Panc1 (cell line): ENCODE measurements at places on chromosomes 5 and 9.

- DNase-seq: no peak
Measured at GRCh38 chr5:95564450-95564849, 9.5 kb downstream of the ARSK start.

- no peak for DNase-seq
Measured at GRCh38 chr5:98397081-98397480, 376.4 kb upstream of the RGMB start.

DNA sequence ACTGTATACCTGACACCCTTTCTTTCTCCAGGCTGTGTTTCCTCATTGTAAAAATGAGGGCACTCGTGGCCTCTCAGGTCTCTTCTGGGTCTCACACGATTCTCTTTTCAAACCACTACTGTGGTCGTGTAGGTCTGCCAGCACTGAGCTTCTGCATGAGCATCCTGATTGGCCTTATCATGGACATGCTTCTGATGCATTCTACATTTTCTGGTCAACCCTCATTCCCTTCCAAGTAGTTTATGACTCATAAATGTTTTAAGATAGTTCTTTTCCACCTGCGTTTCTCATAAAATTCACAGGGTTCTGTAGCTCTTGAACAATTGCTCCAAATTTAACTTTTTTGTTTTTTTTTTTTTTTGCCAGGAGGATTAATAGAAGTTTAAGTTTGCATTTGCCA lies 294.8 kb downstream of the KCTD16 start:
- no peak for DNase-seq

- no peak for DNase-seq
Measured at GRCh38 chr9:74858751-74859414, 28.8 kb downstream of the TRPM6 start.

DNA sequence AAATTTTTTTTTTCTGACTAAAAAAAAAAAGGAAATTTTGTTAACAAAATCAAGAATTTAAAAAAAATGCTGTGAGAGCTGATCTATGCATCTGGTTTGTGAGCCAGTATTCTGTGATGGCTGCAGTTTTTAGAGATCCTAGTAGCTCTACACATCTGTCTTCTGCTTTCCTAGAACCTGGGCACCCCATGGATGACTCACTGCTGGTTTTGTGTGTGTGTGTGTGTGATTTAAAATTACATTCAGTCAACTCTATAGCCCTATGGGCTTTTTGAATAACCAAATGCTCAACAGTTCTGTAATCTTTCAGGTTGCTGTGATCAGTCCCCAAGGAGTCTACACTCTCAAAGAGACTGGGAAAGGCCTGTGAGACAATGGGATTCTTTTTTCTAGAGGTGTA lies 2.5 kb upstream of the PSMD5 start:
- no peak for DNase-seq

DNA sequence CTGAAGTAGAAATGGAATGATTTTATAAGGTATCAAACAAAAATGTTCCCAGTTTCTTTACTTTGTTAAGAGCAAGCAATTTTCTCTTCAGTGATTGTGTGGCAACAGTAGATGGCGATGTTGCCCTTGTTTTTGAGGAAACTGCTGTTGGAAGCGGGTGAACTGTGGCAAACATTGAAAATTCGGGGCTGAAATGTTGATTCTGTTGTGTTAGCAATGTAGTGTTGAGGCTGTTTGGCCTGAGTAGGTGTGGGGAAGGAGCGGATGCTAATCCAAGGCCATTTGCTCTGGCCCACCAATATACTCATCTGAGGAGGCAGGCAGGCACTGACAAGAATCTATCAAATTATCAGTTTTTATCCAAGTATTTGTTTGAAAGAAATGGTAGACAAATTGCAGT lies 129.8 kb downstream of the SLC12A2 start:
- peak; percentile 53 for DNase-seq

DNA sequence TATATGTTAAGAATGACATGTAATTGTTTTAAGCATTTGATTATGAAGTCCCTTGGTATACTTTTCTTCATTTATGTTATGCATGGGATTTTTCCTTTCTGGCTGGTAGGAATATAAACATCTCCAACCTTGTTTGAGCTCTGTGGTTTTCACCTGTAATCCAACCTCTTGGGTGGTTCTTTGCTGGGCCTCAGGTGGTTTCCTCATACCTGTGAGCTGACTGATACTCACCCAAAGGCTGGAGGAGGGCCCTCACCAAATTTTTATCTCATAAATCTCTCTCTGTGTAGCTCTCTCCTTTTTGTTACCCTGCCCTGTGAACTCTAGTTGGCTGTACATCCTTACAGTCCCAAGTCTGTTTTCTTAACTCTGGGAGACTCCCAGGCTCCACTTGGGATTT lies 39.8 kb upstream of the C6 start:
- no peak for DNase-seq

- no peak for DNase-seq
Measured at GRCh38 chr5:69484891-69485290, 7.7 kb upstream of the OCLN start.

GRCh38 chr9:76900884-76901440 lies 5.0 kb downstream of the PRUNE2 start:
- no peak for DNase-seq

- DNase-seq: no peak
Measured at GRCh38 chr9:82969291-82969690, 93.7 kb downstream of the RASEF start.

DNA sequence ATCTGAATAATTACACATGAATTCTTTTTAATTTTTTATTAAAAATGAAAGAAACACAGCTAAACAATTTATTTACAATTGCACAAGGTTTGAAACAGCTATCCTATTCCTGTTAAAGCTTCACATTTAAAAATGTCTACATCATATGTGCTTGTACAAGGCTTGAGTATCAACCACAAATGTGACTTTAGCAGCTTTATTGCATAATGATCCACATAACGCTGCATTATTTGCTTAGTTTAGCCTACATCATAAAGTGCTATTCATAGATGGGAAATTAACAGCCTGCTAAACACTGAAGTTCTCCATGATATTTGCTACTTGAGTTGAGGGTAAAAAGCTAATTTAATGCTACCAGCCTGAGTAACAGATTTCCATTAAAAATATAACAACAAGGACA lies 45.0 kb downstream of the TRIM36 start:
- DNase-seq: no peak

GRCh38 chr9:6080154-6080716 lies 64.8 kb upstream of the RANBP6 start:
- DNase-seq: no peak

GRCh38 chr9:114552706-114553105 lies 34.9 kb upstream of the ATP6V1G1 start:
- DNase-seq: no peak

- DNase-seq: no peak
Measured at GRCh38 chr5:177427919-177428573, 1.6 kb downstream of the GRK6 start.

- DNase-seq: no peak
Measured at GRCh38 chr9:89538871-89539270, 41.0 kb upstream of the SEMA4D start.

DNA sequence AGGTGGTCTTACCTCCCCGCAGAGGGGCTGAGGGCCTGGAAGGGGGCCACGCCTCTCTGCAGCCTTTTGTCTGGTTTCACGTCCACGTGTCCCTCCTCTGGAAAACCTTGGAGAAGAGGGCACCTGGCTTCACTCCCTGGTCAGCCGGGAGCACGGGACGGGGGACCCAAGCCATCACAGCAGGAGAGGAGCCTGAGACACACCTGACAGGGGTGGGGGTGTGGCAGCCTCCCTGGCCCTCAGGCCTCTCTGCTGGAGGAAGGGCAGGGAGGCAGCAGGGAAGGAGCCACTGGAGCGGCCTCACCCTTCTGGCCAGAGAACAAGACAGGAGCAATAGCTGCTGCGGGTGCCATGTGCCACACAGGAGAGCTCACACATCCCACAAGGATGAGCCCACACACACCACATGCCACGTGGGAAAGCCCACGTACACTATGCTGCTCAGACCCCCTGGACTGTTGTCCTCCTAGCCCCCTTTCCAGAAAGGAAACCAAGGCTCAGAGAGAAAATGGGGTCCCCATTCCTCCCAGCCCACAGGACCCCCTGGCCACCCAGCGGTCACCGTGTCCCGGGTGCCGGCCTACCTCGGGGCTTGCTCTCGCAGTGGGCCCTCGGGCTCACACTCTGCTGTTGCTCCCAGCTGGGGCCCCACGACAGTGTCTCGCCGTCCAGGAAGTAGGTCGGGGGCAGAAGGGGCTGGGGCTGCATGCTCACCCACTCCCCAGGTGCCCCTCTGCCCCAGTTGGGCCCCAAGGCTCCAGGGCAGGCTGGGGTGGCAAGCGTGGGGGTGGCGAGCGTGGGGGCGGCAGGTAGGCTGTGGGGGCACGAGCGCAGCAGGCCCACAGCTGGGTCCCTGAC lies 18.2 kb downstream of the CCDC187 start:
- no peak for DNase-seq

DNA sequence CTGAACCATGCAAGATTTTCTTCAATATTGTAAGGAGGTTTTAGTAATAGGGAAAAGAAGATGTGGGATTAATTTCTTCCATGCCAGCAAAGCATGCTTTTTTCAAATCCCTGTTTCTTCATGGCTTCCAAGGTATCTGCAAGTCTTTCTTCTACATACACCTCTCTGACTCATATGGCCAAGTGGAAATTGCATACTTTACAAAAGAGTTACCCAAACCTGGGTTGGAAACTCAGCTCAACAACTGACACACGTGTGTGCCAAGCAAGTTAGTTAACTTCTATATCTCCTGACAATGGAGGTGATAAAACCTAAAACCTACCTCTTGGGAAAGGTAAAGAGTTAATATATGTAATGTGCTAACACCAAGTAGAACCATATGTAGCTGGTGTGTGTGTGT lies 28.5 kb upstream of the MAMDC2 start:
- no peak for DNase-seq

DNA sequence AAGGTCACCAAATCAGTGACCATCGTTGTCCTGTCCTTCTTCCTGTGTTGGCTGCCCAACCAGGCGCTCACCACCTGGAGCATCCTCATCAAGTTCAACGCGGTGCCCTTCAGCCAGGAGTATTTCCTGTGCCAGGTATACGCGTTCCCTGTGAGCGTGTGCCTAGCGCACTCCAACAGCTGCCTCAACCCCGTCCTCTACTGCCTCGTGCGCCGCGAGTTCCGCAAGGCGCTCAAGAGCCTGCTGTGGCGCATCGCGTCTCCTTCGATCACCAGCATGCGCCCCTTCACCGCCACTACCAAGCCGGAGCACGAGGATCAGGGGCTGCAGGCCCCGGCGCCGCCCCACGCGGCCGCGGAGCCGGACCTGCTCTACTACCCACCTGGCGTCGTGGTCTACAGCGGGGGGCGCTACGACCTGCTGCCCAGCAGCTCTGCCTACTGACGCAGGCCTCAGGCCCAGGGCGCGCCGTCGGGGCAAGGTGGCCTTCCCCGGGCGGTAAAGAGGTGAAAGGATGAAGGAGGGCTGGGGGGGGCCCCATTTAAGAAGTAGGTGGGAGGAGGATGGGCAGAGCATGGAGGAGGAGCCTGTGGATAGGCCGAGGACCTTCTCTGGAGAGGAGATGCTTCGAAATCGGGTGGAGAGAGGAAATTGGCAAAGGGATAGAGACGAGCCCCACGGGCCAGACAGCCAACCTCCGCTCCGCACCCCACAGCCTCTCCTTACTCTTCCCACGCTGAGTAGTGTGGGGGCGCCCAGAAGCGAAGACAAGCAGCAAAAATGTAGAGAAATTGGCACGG lies 1.7 kb downstream of the RXFP3 start:
- DNase-seq: no peak

GRCh38 chr5:180689071-180689694 lies 39.8 kb upstream of the FLT4 start:
- no peak for DNase-seq

GRCh38 chr5:36300927-36301540 lies 668 bp downstream of the RANBP3L start:
- DNase-seq: no peak

DNA sequence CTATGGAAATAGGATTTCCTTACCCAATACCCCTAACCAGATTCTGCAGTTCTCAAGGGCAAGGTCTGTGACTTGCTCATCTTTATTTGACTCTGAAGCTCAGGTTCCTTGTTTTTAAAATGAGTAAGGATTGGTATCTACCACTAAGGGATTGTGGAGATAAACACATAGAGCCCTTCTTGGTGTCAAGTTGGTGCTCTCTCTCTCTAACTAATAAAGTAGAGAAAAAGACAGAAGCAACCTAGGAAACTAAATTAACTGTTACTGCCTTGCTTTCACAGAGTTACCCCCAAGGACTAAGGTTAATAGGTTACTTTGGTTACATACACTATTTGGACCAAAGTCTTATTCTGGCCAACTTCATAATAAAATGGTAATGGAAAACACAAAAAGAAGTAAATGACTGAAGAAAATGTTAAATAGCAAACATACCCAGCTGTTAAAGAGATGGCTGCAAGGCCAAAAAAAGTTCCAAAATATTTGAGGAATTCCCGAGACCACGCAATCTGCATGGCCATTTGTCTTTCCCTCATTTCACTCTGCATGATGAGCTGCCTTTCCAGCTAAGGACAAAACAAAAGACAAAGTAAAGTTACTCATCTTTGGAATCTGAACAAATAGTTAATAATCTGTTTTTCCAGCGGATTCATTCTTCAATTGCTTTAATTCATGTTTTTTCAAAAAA lies 21.8 kb upstream of the RLN1 start:
- no peak for DNase-seq

DNA sequence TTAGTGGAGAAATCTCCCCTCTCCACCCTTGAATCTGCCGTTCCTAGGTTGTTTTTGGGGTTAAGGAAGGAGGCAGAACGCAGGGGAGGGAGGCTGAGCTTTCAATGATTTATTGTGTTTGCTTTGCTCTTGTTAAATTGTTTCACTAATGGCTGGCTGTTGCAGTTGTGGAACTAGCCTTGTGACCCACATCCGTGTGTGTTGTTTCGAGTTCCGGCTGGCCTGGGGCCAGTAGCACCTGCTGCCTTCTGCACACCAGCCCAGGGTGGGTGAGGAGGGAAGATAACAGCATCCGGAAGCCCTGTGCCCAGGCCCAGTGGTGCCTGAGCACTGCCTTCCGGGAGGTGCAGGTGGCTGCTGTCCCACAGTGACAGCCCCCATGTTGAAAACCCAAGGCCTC lies 3.6 kb downstream of the ERGIC1 start:
- DNase-seq: no peak

DNA sequence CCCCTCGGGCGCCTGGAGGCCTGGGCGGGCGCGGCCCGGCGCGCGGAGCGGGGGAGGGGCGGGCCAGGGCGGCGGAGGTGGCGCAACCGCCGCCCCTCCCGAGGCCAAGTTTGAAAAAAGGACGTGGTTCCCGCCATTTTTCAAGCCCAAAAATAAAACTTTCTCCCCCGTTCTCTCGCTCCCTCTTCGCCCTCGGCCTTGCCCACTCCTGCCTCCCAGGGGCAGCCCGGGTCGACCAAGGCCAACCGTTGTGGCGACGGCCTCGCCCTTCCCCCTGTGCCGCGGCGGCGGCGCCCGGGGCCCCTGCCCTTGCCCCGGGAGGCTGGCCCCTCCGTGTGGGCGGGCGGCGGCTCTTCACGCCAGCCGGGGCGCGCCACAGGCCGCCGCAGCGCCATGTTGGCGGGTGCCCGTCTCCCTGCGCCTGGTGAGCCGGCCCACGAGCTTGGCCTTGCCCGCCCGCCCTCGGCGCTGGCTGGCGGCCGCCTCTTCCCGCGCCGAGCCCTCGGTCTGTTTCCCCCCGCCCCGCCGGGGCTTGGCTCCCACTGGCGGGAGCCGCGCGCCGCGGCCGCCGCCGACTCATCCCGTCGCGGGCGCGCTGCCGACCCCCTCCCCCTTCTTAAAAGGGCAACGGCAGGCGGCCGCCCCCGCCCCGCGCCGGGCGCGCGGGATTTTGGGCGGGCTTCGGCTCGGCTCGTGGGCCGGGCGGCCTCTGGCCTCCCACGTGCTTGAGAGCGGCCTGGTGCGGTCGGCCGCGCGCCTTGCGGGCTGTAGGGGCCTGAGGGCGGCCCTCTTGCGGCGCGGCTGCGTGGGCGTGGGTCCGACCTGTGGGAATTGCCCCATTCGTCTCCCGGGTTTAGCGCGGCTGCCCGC lies 1.3 kb downstream of the ANP32B start:
- no peak for DNase-seq

GRCh38 chr5:144549580-144549979 lies 378.9 kb downstream of the KCTD16 start:
- DNase-seq: no peak
